ENCODE measurements at places on chromosomes 12 and 14.

- no peak for DNase-seq
These were observed 156.8 kb downstream of the PHETA1 start for GRCh38 chr12:111211910-111212757.

DNA sequence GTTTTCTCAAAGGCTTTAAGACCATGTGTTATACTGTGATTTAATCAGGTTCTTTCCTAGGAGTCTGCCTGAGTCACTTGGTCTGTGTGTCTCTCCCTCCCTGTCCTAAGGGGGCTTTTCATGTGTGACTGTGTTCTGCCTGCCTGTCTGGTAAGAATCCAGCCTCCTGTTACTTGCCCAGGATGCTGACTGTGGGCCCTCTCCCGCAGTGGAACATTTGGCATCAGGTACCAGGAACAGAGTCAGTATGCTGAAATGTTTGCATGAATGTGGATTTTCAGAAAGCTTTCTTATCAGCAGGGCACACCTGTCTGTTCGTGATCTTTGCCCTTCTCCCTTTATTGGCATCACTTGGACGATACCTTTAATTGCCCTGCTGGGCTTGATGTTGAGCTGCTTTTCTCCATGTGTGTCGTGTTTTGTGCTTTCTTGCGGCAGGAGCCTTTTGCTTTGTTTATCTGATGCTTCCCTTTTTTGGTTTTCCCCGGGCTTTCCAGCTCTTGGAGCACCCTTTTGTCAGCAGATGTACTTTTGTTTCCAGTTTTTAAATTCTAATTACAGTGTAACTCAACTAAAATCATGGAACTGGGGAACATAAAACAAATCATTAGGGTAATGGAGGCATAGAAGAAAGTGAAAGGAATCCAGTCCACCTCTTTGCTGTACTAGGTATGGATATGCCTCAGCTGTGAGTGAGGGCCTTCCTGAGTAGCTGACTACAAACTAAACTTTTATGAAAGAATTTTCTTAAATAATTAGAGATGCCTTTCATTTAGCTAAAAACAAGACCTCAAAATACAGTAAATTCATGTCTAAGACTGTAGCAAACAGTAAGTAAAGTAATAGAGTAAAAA is 72.5 kb downstream of the TRAF3 start:
- no peak for DNase-seq

- DNase-seq, result peak; percentile 76
These were observed 8.1 kb downstream of the STAC3 start for GRCh38 chr12:57242691-57243454.

- DNase-seq, result no peak
These were observed 8.6 kb downstream of the BRAP start for GRCh38 chr12:111677186-111677585.

DNA sequence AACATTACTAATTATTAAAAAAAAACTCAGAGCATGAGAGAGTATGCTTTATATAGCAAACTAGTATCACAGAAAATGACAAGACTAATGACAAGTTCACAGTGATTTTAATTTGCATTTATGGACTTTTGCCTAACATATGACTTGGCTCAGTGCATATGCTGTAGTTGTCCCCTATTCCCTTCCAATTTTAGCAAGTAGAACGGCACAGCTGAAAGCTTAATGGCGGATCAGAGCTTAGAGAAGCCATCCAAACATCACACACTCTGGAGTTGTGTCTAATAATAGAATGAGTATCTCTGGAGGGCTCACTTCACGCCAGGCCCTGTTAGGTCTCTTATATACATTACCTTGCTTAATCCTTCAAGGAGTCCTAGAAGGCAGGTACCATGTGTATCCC is 13.3 kb downstream of the CNIH1 start:
- no peak for DNase-seq

GRCh38 chr14:89428546-89429198 is 11.6 kb upstream of the FOXN3 start:
- no peak for DNase-seq

DNA sequence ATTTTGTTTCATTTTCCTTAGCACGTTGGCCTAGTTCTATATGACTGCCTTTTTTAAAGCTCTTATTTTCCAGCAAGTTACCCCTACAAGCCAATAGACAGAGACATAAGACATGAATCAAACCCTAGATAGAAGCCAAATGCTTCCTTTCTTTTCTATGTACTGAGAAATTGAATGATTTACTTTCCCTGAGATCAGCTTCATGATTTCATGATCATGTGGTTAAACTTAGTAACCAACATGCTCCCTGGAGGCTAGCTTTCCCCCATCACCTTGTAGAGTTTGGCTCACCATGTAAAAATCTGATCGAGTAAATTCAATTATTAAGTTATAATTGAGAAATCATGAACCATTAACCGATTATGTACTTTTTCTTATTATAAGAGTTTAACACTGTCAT is 148.1 kb upstream of the LRIG3 start:
- no peak for DNase-seq

- peak; percentile 86 for DNase-seq
These were observed 846.7 kb downstream of the TMEM121 start for GRCh38 chr14:106372870-106373652.

DNA sequence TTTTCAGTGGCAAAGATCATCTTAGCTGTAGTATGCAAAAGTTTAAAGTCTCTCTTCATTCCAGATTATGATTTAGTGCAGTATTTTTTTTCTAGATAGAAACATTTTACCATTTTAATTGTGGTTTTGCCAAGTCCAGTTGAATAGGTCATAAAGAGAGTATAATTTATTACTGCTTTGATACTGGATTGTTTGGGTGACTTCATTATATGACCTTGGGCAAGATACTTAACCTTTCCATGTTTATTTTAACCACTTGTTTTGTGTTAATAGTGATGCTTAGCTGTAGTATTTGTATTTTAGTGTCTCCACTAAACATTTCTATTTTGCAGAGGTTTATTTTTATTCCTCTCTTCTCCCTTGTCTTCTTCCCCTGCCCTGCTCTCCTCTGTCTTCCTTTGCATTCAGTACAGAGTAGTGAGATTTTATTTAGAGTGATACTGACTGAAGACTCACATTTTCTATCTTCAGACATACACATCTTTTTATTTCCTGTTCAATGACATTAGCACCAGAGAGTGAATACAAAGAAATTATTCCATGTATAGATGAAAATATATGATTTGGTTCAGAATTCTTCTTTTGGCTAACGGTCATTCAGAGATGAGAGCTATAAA is 215.2 kb downstream of the ERC1 start:
- no peak for DNase-seq

DNA sequence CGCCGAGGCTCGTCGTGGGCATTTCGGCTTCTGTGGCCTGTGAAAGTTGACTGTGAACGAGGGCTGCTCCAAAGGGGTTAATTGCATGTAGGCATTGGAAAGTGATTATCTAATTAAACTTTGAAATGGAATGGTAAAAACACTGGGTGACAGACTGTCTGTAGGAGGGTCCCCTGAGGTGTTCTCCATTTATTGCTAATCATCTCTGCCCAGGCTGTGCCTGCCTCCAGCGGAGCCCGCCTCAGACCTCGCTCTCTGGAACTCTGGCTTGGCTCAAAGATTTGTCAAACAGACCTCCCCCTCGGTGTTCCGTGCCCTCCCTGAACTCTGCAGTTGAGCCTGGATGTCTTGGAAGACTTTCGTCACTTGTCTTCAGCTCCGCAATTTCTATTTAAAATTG is 50.2 kb upstream of the VRK1 start:
- DNase-seq, result no peak

DNA sequence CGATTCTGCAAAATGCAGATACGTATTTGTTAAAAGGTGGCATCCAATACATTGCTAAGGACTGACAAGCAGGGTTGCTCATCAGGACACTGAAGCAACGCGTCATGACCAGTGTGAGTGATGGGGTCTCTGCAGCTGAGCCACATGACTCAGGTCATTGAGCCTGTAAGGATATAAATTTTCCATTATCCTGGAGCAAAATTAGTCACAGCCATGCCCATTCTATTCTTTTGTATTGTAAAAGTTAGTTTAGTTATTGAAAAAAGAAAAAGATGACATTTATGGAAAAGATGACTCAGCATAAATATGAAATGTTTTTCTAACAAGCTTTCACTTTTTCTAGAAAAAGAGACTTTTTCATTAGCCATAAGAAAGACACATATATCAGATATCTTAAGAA is 268.0 kb upstream of the TMEM132C start:
- DNase-seq, result no peak

DNA sequence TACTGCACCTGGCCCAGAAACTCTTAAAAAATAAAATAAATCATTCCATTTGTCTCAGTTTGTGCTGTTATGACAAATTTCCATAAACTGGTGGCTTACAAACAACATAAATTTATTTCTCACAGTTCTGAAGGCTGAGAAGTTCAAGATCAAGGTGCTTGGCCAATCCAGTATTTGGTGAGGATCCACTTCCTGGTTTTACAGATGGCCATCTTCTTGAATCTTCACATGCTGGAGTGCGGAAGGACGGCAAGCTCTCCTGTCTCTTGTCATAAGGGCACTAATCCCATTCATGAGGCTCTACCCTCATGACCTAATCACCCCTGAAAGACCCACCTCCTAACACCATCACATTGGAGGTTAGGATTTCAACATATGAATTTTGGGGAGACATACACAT is 29.9 kb upstream of the MYBPC1 start:
- no peak for DNase-seq

- DNase-seq, result no peak
These were observed 47.8 kb downstream of the BTBD7 start for GRCh38 chr14:93285044-93285443.
